Mesenteric fat pad (tissue), 1 donor: ENCODE measurements at places on chromosomes 13 and 19. TPM values are rescaled to one million over a fixed set of nuclear protein-coding genes. Genes with fewer than 3 reads are reported as not detected.

- DNase-seq, result no peak
Measured at GRCh38 chr19:6216996-6217751, 62.6 kb downstream of the MLLT1 start.

GRCh38 chr19:3115916-3116602 lies 19.8 kb upstream of the GNA15 start:
- no peak for DNase-seq

DNA sequence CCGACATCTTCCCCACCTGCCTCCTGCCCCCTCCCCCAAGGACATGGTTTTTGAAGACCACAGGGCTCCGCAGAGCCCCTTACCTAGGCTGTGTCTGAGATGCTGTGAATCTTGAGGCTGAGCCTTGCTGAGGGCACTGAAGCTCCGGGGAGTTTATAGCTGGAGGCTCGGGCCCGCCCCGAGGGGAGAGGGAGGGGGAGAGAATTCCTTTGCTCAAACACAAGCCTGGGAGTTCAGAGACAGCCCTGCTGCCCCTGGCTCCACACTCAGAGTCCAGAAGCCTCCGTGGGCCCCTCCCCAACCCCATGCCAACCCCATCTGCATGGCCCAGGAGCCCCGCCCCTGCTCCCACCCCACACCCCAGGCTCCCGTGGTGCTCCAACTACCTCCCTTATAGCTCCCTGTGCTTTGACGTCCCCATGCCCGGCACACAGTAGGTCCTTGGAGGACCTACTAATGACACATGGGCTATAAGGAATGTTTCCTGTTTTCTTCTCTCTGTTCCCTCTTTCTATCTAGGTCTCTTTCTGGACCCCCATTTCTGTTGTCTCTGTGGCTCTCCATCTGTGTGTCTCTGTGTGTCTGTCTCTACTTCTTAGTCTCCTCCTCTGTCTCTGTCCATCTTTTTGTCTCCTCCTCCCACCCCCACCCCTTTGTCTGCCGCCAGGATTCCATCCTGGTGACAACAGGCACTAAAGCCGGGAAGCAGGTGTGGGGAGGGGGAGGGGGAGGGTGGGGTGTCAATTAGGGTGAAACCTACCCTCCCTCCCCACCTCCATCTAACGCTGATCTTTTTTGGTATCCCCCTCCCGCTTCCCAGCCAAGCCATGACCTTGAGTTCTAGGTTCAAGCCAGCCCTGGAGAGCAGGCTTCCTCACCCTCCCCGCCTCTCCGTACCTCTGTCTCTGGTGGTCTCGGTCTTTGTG lies at the start of gene TNNT1:
TSS of gene TNNT1 (minus strand) at position 129 of the 926 bp plus-strand sequence. CDS start 2,049 bp downstream, outside the sequence.
- no peak for DNase-seq

The LYPD3 gene
- total RNA-seq, result 3.0 TPM

DNA sequence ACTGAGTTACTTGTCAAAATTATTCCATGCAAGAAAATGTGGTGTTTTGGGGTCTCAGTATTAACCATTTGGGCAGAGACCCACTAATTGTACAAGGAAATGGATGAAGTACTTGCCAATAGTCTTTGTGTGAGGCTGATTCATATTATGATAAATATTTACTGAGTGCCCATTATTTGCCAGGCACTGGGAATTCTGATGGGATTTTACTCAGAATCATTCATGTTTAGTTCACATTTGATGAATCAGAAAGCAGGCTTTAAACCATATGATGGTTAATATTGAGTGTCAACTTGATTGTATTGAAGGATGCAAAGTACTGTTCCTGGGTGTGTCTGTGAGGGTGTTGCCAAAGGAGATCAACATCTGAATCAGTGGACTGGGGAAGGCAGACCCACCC lies 66.2 kb upstream of the SOX21 start:
- DNase-seq, result no peak

DNA sequence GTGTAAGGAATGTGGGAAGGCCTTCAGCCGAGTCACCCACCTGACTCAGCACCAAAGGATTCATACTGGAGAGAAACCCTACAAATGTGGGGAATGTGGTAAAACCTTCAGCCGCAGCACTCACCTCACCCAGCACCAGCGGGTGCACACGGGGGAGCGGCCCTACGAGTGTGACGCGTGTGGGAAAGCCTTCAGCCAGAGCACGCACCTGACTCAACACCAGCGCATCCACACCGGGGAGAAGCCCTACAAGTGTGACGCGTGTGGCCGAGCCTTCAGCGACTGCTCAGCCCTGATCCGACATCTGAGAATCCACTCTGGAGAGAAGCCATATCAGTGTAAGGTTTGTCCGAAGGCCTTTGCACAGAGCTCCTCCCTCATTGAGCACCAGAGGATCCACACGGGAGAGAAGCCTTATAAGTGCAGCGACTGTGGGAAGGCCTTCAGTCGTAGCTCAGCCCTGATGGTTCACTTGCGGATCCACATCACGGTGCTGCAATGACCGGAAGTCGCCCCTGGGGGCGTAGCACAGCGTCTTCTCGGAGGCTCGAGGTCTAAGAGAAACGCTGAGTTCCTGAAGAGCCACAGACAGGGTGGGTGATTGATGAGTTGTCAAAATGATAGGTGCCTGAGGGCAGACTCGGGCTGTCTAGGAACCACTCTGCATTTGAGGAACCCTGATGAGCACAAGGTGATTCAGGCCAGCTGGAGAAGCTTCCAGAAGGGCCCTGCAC lies 12.2 kb downstream of the ZSCAN22 start:
- DNase-seq, result no peak

GRCh38 chr19:29771708-29772414 lies 39.9 kb upstream of the CCNE1 start:
- DNase-seq, result no peak

The CGB5 gene
- not detected for total RNA-seq

The ASF1B gene
- total RNA-seq, result 0.87 TPM
